T-cell (primary cell): ENCODE measurements at places on chromosomes 4 and X. TPM values are rescaled to one million over a fixed set of nuclear protein-coding genes. Genes with fewer than 3 reads are reported as not detected.

Gene EDA2R
- 0.99 TPM for total RNA-seq

Gene RHOXF1
- 0.85 TPM for total RNA-seq

DNA sequence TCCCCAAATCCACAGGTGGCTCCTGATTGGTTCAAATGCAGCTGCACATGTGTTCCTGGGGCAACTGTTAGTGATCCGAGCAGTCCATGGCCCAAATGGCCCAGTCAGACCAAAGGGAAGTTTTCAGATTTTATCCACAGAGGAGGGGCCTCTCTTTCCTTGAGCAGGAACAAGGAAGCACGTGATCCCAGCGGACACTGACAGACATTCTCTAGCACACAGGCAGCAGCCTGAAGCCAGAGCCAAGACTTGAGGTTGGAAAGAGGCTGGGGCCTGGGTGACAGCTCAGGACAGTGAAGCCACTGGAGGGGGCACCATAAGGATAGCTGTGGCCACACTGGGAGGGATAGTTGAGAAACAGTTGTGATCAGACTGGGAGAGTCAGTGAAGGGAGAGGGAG, 3.5 kb upstream of the ZFP92 start:
- H3K36me3 ChIP-seq: no peaks in the 10 kb centered on the region
- no peak for DNase-seq
- H3K4me1 ChIP-seq: peaks cover 12% of the 10 kb centered on the region
- H3K27ac ChIP-seq: no peak overlapping the region

- peak overlapping the region; percentile 36 for H3K4me3 ChIP-seq
- peaks cover 47% of the 10 kb centered on the region for H3K4me1 ChIP-seq
- H3K27ac ChIP-seq: peak overlapping the region; percentile 64
- DNase-seq: no peak
Observed at GRCh38 chrX:150574559-150575418, 6.4 kb downstream of the MTM1 start.

DNA sequence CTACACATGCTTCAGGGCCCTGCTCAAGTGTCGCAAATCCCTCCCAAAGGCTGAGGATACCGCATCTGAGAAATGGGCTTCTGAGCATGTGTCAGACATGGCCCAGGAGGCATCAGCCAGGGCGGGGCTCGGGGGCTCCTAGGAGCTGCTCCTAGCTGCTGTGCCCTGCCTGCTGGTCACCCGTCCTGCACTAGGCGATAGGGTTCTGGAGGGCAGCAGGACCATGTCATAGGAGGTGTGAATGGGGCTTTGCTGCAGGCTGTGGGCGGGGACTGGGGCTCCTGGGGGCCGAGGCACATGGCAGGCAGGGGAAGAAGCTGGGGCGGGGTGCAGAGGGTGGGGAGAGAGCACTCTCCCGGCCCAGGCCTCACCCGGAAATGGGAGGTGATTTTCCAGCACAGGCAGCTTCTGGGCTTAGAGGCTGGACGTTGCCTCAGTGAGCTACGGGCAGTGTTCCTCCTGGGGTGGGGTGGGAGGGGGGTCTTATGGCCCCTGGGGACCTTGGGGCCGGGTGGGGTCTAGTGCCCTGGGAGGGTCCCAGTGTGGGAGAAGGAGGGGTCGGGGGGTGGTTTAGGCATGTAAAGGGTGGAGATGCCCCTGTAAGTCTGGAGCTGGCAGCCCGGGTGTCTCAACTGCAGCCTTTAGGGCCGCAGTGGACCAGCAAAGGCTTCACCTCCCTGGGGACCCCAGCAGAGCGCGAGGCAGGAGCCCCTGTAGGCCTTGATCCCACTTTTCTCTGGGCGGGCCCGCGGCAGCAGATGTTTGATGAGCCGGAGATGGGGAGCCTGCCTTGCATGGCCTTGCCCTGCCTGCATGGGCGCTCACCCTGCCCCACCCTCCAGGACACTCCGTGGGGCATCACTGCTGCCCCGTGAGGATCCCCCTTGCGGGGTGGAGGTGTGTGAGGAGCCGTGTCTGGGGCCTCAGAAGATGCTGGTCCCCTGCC, 98.6 kb upstream of the LRPAP1 start:
- H3K27me3 ChIP-seq: no peaks in the 10 kb centered on the region
- DNase-seq: no peak
- no peak overlapping the region for H3K27ac ChIP-seq
- H3K4me1 ChIP-seq: no peaks in the 10 kb centered on the region
- H3K4me3 ChIP-seq: no peak overlapping the region

DNA sequence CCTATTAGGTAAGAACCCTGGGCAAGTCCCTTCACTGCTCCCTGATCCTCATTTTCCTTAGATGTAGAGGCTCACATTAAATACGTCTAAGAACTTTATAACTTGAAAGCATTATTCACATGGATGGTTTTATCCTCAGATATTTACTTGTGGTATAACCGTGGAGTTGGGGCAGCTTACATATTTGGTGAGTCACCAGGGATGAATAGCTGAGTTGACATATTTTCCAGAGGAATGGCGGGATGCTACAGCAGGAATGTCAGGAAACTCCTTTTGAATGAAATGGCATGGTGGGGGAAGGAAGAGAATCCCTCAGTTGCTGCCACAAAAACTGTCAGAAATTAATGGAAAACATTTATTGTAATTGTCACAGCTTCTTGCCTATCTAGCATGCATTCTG, 165.3 kb upstream of the RPS6KA3 start:
- H3K4me3 ChIP-seq: no peak overlapping the region
- no peaks in the 10 kb centered on the region for H3K36me3 ChIP-seq
- H3K27ac ChIP-seq: no peak overlapping the region
- DNase-seq: no peak
- H3K27me3 ChIP-seq: no peaks in the 10 kb centered on the region
